ENCODE measurements at places on chromosomes 5 and 9.

DNA sequence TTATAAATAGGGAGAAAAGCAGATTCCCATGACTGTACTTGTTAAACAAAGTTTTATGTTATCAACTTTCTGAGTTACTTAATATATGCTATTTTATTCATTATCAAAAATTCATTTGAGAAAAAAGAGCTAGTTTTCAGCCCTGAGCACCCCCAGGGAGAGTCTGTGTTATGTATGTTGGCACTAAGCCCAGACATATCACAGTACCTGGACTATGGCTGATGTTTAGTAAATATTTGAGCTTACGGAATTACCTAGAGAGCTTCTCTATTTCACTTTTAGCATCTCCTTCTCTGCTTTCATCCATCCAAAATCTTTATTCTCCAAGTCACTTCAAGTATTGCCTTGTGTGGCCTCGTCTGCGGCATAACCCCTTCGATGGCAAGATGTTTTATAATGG is 225.9 kb upstream of the PCSK5 start:
- DNase-seq, result no peak

DNA sequence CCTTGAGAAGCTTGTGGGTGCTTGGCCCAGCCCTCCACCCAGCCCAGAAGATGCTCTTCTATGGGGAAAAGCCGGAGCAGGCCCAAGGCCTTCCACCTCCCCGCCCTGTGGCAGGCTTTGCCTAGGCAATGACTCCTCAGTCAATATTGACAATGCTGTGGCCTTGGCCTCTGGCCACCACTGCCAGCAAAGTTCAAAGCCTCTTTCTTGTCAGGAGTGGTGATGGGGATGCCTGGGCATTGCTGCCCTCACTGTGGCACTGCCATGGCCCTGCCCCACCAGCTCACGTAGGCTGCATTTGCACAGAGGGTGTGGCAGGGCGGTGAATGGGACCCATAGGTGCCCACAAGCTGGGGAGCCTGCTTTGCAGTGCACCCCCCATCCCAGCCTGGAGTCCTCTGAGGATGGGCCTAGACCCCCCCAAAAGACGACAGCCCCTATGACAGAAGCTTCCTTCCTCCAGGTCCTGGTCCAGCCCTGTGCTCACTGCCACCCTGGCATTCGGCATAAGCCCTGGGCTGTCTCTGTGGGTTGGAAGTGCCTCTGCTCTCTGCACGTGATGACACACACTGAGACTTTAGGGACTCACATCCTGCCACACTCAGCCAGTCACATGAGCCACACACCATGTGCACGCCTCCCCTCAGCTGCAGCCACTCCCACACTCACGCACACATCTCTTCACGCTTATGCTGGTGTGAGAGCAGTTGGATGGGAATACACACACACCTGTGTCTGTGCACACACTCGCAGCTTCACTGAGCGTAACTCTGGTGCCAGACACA is 31.1 kb downstream of the MORN5 start:
- DNase-seq, result no peak

DNA sequence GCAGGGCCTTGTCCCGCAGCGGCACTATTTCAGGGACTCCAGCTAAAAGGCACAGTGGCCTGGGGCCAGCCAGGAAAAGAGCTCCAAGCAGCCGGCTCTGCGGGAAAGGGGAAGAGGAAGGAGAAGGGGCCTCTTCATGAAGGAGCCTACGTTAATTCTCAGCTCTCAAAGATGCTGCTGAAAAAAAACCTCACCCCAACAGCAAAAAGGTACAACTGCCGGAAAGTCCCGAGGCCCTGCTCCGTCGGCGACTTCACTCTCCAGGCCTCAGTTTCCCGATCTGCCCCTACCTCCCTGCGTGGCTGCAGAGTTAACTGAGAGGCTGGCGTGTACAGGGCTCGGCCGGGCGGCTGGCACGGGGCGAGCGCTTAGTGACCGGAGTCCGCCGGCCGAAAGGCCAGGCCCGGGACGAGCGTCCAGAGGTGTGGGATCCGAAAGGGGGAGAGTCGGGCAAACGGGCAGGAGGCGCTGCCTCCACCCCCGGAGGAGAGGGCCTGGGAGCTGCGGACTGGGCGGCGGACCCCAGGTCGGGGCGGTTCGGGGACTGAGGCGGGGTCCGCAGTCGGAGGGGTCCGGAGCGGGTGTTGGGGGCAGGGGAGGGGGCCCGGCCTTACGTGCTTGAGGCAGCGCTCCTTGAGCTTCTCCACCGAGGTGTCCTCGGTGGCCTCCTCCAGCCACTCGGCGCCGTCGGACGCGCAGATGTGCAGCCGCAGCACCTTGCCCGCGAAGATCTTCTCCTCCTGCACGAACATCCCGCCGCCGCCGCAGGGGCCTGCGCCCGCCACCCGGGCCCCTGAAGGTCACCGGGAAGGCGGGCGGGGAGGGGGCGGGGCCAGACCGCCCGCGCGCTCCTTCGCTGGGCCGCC is 529 bp downstream of the UBAC1 start:
- no peak for DNase-seq

DNA sequence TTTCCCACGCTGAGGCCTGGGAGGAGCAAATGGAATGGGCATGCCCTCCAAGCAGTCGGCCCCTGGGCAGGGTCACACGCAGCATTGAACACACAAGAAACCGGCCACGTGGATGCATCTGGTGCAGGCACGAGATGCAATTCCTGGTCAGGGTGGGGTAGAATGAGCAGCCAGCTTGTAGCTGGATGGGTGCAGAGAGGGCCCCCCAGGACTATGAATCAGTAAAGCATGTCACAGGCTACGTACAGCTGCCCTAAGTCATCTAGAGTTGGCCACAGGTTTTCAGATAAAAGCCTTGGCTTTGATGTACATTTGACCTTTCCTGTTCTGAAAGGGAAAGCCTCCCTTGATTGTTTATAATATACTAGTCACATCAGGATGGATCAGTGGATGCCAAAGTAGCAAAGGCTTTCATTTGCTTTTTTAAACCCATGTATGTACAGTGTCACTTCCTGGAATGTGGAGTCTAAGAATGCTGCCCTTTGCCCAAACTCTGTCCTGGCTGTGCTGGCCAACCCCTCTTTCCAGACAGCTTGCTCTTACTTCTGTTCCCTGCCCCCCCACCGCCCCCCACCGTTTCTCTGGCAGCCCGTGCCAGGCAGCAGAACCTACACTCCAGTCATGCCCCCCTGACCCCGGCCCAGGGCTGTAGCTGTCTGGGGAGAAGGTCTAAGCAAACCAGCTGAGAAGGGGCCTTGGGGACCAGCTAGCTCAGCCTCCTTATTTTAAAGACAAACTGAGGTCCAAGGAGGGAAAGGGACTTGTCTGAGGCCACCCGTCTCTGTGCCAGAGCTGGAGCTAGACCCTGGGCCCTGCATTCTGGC is 169.2 kb downstream of the HSPA4 start:
- no peak for DNase-seq

GRCh38 chr9:101387871-101388506 is 3.2 kb upstream of the BAAT start:
- peak; percentile 52 for DNase-seq

- no peak for DNase-seq
These were observed 180.9 kb downstream of the MED10 start for GRCh38 chr5:6197427-6197826.

GRCh38 chr5:62347928-62348327 is 41.9 kb downstream of the KIF2A start:
- DNase-seq, result no peak

- DNase-seq, result no peak
These were observed 274.2 kb upstream of the CCNH start for GRCh38 chr5:87686975-87687374.

GRCh38 chr5:120413686-120414085 is 50.4 kb upstream of the PRR16 start:
- DNase-seq, result no peak

DNA sequence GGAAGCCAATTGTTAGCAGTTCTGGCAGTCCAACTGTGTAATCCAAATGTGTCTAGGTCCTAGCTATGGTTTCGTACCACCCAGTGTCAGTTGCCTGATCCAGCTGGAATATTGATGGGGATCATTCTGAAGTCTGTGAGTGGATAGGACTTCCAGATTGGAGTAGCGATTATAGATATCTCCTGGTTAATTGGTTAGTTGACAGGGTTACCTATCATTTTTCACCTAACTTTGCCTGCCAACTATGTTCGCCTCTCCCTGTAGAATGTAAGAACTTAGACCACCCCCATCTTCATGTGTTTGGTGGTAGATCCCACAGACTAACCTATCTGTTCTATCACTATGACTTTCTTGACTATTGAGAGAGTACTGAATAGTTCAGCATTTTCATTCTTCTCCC is 59.9 kb downstream of the TEK start:
- no peak for DNase-seq

- DNase-seq, result no peak
These were observed 27.6 kb downstream of the ZNF622 start for GRCh38 chr5:16437977-16438376.

GRCh38 chr5:118857700-118858099 is 130.6 kb downstream of the DTWD2 start:
- DNase-seq, result no peak

DNA sequence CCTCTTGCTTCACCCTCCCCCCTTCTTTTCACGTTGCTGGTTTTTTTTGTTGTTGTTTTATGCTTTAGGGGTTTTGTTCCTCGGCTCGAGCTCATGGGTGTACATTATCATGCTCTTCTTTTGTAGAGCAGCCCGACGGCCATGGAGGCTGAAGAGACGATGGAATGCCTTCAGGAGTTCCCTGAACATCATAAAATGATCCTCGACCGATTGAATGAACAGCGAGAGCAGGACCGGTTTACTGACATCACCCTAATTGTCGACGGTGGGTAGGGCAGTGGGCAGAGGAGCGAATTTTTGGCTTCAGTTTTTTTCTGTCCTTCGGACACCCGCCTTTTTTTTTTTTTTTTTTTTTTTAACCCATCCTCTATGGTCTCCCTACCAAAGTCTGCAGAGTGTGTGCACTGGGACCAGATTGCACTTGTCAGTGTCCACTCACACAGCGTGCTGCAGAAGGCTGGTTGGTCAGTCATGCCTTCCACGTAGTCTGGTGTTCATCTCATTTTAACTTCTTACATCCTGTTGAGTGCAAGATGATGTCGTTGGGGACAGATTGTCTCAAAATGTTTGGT is 1.3 kb downstream of the ZNF131 start:
- DNase-seq, result no peak

DNA sequence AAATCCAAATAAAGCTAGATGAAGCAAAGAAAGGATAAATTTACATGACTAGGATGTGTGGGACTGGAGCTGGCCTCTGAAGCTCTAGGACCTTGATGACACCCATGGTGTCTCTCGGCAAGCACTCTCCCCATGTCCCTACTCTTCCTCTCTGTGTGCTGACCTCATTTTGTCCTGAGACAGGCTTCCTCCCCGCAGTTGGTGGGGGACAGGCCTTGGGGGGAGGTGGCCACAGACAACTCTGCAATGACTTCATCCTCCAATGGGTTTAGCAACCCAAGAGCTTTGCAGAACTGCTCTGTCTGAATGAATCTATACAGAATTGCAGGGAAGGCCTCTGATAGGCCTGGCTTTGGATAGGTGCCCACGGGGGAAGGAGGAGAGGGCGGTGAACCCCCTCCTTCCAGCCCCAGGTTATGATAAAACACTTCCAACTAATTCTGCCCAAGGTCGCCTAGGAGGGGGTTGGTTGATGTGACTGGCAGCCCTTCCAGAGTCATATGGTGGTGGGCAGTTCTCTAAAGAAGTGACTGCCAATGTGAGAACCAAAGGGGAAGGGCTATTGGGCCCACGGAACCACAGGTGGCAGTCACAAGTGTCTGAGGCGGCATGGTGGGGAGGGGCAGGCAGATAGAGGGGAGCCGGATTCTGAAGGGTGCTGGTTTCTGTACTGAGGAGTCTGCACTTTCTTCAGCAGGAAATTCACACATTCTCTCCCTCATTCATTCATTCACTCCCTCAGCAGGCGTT is 6.0 kb downstream of the SLC6A7 start:
- no peak for DNase-seq

- no peak for DNase-seq
These were observed 535.7 kb upstream of the ACO1 start for GRCh38 chr9:31848505-31849285.

GRCh38 chr5:43646992-43647391 is 44.0 kb downstream of the NNT start:
- DNase-seq, result no peak

GRCh38 chr9:134424818-134425217 is 98.6 kb downstream of the RXRA start:
- DNase-seq, result no peak

DNA sequence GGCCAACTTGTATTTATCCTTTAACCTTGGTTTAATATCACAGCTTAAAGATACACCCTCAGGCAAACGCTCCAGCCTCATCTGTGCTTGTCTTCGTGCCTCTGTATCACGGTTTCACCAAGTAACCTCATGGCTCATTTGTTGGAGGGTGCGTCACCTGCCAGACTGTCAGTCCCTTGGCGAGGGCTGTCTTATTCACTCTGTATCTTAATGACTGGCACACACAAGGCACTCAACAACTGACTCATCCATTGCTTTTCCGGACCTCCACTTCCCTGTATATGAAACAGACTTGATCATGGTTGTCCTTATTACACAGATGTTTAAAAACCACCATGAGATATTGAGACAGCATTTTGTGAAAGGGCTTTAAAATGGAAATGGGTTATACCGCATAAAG is 28.0 kb downstream of the LCP2 start:
- no peak for DNase-seq

GRCh38 chr5:116825486-116825885 is 250.9 kb upstream of the SEMA6A start:
- DNase-seq, result no peak

GRCh38 chr9:5062631-5063030 is 77.6 kb downstream of the JAK2 start:
- DNase-seq, result no peak

DNA sequence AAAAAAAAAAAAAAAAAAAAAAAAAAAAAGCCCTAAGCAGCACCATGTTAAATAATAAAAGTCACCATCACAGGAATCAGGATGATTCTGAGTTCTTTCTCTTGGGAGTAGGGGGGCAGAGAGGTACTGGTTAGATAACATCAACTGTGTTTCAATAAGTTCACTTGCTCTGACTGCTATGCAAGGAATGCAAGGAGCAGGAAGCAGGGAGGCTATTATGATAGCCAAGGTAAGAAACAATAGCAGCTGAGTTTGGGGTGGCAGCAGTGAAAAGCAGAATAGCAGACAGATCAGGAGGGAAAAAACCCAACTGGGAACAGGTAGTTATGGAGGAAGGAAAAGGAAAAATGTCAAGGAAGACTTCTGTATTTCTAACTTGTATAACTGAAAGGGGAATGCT is 8.2 kb downstream of the CEP120 start:
- no peak for DNase-seq

DNA sequence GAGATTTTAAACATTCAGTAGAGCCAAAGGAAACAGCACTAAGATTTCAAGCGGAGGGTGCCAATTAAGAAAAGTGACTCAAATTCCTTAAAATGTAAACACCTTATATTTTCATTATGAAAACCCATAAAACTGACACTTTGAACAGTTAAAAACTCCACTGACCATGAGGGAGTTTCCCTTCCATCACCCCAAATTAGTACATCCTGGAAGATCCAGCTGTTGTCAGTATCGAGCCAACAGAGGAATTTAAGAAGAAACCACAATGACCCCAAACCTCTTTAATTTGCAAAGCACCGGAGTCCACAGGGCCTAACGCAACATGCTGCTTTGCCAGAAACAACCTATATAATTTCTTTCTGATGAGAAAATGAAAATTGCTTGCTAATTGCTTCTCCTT is 41.3 kb downstream of the ROR2 start:
- DNase-seq, result no peak

GRCh38 chr5:157046041-157046440 is 12.9 kb downstream of the HAVCR1 start:
- DNase-seq, result peak; percentile 11

- DNase-seq, result no peak
These were observed 17.5 kb upstream of the NREP start for GRCh38 chr5:111774525-111774924.

GRCh38 chr9:33619666-33620404 is 95.8 kb downstream of the ANKRD18B start:
- DNase-seq, result no peak

All from NCI-H1694 (cell line).